ENCODE measurements at places on chromosomes 1 and 21.

DNA sequence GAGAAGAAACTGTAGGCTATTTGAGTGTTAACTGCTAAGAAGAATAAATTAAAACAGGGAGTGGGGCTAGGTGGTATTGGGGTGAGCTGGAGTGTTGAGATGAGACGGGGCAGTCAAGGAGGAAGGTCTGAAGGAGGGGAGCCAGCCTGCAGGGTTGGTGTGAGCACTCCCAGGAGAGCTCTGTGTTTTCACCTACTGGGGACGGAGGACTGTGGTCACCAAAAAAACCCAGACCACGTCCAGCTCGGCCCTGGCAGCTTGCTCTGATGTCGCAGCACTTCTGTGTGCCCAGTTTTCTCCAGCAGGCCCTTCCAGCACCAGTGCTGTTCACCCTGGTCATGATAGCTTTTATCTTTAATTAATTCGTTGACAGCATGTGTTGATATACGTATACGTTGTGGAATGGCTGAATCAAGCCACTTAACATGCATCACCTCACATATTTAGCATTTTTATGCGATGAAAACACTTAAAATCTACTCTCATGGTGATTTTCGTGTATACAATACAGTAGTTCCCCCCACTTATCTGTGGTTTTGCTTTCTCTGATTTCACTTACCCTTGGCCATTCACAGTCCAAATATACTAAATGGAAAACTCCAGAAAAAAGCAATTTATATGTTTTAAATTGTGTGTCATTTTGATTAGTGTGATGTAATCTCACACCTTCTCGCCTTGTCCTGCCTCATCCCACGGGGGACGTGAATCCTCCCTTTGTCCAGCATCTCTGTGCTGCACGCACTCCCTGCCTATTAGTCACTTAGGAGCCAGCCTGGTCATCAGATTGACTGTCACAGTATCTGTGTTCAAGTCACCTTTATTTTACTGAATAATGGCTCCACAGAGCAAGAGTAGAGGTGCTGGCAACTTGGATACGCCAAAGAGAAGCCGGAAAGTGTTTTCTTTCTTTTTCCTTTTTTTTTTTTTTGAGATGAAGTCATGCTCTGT, 12.3 kb downstream of the FAM3B start:
- no peak for DNase-seq

- DNase-seq, result no peak
Measured at GRCh38 chr1:8590721-8591351, 226.6 kb downstream of the RERE start.

DNA sequence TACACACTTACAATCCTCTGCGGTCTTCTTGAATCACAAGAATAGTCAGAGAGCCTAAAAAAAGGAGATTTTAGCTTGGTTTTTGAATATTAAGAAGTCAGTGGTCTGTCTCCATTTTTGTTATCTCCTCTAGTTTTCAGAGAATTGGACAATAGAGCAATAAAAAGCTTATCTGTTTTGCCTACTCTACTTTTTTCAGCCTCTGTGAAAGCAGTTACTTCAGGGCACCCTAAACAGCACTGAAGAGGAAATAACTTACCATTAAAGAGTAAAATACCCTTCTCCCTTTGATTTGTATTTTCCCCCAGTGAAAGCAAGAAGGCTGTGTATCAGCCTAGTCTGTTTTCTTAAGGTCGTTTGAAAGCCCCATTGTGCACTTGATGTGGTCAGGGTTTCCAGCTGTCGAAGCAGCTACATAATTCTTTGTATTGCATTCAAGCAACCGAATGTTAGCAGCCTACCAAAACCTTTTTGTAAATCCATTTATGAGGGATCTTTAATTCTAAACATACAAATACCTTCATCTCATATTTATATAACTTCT, 1.0 kb downstream of the NTMT2 start:
- DNase-seq, result no peak

DNA sequence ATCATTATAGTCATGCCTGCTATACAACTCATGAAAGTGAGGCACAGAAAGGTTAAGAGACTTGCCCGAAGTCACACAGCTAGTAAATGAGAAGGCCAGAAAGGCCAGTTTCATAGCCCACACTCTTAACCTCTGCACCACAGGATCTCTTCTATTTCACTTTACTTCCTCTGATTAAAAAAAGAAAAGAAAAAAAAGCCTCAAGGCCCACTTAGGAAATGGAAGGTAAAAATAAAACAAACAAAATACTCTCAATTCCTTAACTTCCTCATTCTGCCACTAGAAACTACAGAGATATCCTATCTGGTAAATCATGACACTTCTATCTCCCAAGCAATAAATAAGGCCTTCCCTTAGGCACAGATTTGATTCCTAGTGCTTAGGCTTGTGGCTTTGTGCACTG, 7.6 kb upstream of the ENAH start:
- no peak for DNase-seq

GRCh38 chr1:25808481-25809244, 8.7 kb downstream of the SELENON start:
- DNase-seq, result no peak

DNA sequence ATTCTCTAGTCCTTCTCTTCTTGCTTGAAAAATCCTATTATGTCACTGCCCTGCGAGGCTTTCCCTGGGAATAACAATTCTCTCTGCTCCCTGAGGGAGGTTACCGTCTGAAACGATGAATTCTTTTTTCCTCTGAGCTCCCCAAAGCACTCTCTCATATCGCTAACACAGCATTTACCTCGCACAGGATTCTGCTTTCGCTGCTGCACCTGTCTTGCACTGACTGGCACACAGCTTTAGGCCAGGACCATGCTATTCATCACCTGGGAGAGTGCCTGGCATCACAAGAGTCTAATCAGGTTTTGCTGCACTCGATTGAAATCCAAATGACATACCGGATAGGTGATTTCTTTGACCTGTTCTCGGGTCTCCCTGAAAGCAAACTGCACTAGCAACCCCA, 52.8 kb upstream of the GNG4 start:
- DNase-seq, result no peak

DNA sequence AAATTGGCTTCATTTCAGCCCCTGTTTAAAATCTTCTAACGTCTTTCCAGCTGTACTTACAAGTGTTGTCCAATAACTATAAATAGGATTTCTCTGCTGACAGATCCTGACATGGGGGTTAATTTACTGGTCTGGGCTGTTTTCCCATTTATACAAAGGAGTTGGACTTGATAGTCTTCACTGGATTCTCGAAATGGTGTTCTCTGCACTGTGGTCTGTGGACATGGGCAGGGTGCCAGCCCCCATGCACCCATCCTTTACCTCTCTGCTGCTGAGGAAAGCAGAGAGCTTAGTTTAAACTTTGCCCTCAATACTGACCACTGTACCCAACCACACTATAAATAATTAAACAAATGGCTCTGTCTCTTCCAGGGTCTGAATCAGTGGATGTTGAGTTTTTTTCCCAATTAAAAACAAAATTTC, 5.2 kb downstream of the DIO1 start:
- DNase-seq, result no peak

DNA sequence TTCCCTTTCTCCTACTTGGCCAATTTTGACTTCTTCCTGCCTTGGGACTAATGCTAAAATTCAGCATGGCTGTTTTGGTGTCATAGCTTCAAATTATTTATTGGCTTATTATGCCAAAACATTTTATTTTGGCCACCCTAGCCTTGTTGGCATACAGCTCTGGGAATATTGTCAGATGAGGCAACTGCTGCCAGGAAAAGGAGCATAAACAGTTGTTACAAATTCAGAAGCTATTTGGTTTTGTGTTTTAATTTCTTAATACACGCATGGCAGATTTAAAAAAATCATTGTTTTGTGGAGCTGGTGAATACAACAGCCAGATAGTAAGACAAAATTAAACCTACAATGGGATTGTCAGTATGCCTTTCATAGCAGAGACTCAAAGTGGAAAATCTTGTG, 66.8 kb upstream of the BCL10 start:
- DNase-seq, result no peak

GRCh38 chr1:18541046-18541795, 60.5 kb downstream of the KLHDC7A start:
- DNase-seq, result no peak

DNA sequence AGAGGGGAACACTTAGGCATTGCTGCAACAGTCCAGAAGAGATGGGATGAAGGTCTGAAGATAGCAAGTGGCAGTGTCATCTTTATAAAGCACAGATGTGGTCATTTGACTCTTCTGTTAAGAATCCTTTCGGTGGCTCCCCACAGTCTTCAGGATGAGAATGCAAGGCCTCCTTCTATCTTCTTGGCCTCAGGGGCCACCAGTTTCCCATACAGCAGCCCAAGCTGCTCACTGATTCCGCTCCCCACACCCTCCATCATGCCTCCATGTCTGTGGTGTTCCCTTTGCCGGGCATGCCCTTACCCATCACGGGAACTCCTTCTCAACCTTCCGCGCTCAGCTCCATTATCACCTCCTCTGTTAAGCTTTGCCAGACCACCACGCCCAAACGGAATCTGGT, 16.1 kb upstream of the MFSD2A start:
- no peak for DNase-seq

GRCh38 chr1:35611655-35612054, 29.7 kb downstream of the PSMB2 start:
- no peak for DNase-seq

DNA sequence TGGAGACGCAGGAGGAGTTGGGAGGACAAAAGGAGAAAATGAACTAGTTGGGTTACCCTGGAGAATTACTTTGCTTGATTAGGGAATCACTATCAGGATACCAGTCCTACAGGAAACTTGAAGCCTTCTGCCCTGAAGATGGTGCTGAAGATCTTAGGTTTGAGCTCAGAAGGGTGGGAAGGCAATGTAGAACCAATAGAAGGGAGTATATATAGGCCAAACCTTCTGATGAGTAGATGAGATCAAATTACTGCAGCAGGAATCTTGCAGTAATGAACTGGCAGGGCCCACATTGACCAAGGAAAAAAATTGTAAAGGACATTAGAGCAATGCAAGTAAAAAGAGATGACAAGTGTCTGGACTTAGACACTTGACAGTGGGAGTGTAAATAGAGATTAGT, 116.3 kb upstream of the CACYBP start:
- DNase-seq, result no peak

- no peak for DNase-seq
Measured at GRCh38 chr1:2306151-2306978, 78.2 kb downstream of the SKI start.

- DNase-seq, result no peak
Measured at GRCh38 chr1:56758794-56759193, 60.4 kb downstream of the FYB2 start.

DNA sequence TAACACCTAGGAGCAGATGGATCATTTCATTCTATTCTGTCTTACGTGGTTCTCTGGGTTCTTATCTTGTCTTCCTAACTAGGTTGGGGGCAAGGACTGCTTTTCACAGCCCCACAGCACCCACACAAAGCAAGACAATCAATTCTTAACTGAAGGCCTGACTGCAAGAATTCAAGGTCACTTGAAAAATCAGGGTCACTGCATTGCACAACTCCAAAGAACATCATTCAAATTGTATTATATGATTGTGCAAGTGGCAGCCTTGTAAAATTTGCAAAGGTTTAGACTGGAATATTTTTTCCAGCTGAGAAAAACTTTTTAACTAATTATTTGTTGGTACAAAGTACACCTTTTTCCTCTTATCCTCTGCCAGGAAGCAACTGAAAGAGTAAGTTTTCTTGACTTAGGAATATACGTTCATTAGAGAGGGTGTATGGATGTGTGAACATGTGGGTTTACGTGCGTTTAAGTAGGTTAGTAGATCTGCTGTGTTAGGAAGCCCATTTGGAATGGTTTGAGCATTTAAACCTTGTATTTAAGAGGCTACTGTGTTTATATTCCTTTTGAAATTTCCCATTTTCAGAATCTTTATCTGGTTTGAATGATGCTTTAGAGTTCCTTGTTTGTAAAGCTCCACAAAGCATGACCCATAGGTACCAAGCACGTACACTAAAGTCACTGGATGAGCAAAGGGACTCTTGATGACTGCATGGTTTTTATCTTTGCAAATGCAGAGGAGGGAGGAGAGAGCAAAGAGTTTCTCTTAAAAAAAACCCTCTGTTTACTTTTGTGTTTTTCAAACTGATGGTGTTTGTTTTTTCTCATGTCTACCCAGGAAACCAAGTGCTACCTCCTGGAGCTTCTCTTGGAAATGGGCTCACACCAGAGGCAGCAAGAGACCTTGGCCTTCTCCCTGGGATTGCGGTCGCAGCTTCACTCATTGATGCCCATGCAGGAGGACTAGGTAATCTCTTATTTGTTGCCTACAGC, 214.9 kb downstream of the FGGY start:
- no peak for DNase-seq

- no peak for DNase-seq
Measured at GRCh38 chr21:33816174-33816573, 99.4 kb downstream of the ATP5PO start.

- DNase-seq, result no peak
Measured at GRCh38 chr1:87226341-87226760, 102.3 kb upstream of the LMO4 start.

- DNase-seq, result no peak
Measured at GRCh38 chr1:20165522-20165951, 20.4 kb upstream of the UBXN10 start.

DNA sequence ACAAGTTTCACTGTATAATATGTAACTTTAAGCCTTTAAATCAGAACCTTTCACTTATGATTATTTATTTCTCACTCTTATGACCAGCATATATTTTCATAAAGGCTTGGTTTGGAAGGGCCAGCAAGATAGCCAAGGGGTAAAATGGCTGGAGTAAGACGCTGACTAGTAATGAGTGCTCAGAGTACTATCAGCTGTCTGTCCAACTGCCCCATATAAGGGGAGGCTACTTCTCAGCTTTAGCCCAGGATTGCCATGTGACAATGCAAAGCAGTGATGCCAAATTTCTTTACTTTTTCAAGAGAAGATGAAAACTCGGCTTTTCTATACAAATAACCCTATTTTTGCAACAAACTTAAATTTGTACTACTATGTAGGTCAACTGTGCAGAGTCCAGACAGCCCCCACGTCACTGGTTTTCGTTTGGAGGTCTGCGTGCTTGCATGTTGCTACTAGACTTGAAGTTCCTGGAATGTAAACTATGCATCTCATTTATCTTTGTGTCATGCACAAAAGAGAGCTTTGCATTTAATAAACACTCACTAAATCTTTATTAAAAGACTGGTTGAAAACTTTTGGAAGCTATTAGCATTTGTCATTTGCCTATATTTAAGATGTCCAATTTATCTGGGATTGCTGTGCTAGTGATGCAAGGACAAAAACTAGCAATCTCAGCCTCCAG, 110.4 kb downstream of the TNFSF18 start:
- no peak for DNase-seq

GRCh38 chr1:185045814-185046492, 595 bp downstream of the RNF2 start:
- no peak for DNase-seq

GRCh38 chr1:10935246-10935645, 77.2 kb upstream of the TARDBP start:
- DNase-seq, result no peak

All from NCI-H1417 treated with DMSO at 0.1 percent for 48 hours (cell line).